ENCODE measurements at places on chromosomes 1 and 21.

DNA sequence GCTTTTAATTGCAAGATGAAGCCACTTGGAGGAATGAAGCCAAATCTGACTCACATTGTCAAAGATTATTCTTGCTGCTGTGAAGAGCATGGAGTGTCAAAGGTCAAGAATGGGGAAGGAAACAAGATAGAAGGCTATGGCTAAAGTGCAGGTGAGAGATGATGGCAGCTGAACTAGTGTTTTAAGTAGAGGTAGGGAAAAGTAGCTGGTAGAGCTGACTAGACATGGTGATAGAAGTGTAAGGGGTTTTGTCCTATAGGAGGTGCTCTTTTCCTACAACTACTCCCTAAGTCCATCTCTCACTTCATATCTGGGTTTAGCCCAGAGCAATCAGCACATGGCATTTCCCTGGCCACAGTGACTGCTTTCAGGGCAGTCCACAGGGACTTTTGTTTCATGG lies 11.8 kb downstream of the UBE2T start:
- DNase-seq = no peak

DNA sequence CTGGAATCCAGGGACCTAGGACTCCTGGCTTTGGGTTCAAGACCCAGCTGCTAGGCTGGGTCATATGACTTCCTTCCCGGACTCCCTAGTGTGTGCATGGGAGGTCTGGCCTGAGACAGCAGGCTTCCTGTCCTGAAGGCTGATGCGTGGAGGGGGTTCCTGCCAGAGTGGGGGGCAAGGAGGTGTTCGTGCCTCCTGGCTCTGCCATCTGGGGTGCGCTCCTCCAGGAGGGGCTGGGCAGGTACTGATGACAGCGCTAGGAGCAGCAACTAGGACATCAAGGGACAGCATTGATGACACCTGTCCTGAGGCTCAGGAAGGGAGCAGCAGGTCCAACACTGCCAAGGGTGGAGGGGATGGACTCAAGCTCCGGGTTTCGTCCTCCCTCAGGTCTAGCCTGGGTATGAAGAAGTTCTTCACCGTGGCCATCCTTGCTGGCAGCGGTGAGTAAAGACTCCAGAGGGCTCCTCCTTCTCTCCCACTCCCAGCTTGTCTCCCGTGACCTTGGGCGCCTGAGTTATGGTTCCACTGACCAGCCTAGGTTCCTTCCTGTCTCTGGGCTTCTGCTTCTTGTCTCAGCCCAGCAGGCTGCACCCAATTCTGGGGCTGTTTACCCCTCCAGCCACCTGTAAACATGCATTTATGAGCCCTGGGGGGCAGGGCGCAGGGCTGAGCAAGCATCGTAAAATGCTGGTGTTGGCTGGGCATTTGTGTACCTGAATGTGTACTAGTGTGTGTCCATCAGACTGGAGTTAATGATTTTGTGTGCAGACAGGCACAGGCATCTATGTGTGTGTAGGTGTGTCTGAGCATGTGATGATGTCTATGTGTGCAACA lies 871 bp downstream of the PLA2G2F start:
- no peak for DNase-seq

DNA sequence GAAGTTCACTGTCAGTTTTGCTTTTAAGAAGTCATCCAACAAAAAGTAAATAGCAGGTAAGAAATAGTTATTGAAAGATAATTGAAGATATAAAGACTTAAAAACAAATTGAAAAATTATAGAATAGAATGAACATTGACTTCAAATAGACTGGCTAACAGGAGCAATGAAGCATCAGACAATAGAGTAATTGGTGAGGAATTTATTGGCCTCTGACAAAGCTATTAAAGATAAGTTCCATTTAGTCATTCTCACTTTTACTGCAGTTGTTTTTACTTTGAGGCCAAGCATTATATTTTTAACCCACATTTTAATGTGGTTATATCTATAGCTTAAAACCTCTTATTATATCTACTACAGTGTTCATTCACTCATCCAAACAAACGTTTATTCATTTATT lies 228.8 kb upstream of the ADGRL2 start:
- DNase-seq = no peak

DNA sequence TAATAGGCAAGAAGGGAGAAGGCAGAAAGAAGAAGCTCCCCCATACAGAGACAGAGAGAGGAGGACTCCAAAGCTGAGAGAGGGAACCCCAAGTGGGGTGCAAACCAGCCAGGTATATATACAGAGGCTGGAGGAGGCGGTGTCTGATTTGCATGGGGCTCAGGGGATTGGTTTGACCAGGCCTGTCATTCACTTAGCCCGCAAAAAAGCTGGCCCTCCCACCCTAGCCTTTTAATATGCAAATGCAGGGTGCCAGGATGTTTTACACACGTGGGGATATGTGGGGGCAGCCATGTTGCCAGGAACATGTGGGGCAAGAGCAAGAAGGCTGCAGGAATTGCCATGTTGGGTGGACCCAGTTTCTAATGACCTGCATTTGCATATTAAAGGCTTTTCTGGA lies 37.0 kb upstream of the TENT5B start:
- no peak for DNase-seq

DNA sequence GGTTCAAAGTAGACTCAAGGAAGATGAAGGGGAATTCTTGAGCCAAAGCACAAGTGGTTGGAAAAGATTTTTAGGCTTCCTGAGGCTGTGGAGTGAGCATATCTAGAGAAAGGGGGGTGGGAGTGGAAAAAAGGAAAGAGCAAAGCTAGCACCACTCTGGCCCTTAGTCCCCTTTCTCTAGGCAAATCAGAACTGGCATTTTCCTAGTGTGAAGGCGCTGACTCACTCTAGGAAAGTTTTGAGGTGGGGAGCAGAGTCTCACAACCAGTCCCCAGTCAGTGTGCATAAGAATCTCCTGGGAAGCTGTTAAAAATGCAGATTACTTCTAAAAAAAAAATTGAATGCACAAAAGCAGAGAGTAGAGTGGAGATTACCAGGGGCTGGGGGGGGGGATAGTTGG lies 3.4 kb upstream of the GPR89B start:
- DNase-seq = no peak

GRCh38 chr1:173448945-173449344 lies 28.2 kb upstream of the PRDX6 start:
- no peak for DNase-seq

DNA sequence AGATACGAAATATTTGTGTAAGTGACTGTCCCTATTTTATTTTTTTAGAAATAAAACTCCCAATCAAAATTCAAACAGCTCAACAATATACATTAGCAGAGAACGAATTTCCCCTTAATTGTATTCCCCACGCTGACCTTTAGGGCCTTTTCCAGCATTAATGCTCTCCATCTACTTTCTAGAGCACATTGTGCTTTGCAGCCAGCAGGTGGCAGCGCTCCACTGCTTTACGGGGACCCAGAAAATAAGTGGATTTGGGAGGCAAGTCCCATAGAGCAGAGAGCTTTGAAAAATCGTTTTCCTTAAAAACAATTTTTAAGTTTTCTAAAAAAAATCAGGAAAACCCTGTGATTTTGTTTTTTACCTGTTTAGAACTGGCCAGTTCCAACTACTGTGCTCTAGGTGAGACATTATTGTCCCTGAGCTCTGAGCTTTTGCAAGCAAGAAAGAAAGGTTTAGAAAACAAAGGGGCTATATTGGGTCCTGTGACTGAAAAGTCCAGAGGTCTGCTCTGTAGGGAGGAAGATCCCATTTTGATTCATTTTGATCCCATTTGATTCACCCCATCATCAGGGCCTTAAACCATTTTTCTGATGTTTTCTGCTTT lies 144.4 kb upstream of the ZNF644 start:
- peak; percentile 49 for DNase-seq

GRCh38 chr21:42039470-42039901 lies 29.3 kb upstream of the ZBTB21 start:
- DNase-seq = no peak

GRCh38 chr21:31194510-31195293 lies 149.4 kb downstream of the TIAM1 start:
- DNase-seq = no peak

All from stomach (tissue), 19 donors.